ENCODE measurements at places on chromosomes 1 and 21.

DNA sequence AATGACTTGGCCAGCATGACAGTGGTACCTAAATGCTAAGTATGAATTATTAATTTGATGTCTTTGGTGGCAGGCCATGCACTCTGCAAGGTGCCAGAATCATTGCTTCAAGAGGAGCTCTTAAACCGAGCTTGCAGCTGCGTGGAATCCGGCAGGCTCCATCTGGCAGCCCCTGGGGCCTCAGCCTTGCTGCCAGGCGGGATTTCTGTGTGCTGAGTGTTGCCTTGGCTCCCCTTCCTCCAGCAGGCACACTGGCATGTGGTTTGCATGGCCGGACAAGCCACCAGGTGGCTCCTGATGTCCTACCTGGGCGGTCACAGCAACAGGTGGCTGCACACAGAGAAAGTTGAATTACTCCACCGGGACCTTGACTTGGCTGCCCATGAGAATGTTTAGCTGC is 155.4 kb downstream of the URB2 start:
- no peak for DNase-seq

GRCh38 chr1:235999259-235999925 is 65.5 kb downstream of the NID1 start:
- DNase-seq: no peak

DNA sequence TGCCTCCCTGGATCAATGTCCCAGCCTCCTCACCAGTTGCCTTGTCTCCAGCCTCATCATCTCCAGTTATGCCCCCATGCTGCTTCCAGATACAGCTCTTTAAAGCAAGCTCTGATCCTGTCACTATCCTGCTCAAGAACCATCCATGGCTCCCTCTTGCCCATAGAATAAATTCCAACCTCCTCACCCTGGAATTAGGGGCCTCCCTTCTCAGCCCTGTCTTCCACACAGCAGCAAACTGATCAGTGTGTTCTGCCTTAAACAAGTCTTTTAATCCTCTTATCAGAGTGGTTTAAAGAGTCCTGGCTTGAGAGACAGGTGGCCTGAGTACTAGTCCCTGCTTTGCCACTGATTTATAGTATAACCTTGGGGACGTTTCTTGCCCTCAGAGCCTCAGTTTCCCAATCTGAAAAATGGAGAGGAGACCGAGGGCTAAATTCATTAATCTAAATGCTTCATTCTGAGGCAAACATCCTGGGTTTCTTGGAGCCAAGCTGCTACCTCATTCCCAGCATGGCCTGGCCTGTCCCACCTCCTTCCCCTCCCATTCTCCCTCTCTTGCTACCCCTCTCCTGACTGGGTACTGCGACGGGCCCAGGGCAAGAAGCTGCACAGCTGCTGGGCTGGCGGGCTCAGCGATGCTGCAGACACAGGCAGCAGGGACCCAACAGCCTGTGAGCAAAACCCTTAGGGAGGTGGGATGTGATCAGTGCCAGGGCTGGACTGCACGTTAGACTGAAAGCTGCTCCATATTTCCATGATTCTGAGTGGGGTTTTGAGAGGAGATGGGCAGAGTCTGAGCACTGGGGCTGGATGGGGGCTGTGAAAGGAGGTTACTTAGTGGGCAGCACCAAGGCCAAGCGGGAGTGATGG is 221.4 kb downstream of the PTPRU start:
- no peak for DNase-seq

- DNase-seq: no peak
Observed at GRCh38 chr1:221164029-221164428, 284.8 kb downstream of the HLX start.

DNA sequence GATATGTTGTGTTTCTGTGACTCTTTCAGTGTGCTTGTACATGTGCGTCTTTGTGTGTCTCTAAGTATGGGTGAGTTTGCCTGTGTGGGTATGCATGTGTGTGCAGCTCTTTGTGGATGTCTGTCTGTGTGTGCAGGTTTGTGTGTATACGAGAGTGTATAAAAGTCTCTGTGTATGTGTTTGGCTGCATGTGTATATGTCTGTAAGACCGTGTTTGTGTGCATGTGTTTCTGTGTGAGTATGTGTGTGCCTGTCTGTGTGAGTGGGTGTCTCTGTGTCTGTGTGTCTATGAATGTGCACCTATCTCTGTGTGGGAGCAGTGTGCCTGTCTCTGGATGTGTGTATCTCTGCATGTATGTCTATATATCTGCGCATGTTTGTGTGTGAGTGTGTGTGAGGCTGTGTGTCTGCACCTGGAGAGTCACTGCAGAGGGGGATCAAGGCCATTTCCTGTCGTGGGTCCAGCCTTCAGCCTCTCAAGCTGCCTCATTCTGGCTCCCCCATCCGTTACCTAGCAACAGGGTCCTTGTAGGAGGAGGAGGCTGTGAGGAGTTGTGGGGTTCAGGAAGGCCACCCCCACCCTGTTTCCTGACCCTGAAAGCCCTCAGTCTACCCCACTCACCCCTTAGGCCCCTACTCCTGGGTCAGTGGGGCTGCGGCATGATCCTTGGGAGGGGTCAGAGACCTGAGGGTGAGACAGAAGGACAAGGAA is 10.4 kb downstream of the FGR start:
- no peak for DNase-seq

GRCh38 chr1:212825798-212826452 is 21.5 kb downstream of the SPATA45 start:
- DNase-seq: no peak

DNA sequence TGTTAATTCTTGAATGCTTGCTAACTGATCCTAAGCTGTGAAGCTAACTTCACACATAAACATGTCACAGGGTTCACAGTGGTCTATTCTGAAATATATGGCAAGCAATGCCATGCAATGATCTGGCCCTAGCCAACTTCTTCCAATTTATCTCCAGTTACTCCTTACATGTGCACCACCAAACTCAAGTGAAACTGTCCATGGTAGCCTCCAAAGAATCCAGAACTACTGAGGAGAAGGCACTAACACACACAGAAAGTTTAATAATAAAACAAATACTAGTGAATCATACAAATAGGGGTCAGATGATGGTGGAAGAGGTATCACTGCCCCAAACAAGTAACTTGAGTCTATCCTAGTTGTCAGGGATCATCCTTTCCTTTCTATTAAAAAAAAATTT is 172.6 kb upstream of the RAB4A start:
- DNase-seq: no peak

GRCh38 chr1:90488451-90488850 is 228.7 kb downstream of the BARHL2 start:
- DNase-seq: no peak

- no peak for DNase-seq
Observed at GRCh38 chr1:234875953-234876855, 252.4 kb downstream of the TOMM20 start.

DNA sequence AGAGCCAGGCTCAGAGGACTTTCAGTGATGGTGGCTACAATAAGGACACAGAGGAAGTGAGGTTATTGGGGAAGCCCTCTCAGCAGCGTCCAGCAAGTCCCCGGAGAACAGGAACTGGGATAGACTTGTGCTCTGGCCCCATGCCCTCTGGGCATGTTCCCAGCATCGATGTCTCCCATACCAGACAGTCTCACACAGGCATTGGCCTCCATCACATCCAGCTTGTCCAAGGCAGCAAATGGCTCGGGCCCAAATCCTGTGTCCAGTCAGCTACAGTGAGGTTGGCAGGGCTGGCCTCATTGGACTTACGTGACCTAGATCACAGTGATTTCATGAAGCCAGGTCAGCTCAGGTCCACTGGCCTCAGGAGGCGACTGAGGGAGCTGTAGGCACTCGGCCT is 19.6 kb upstream of the TMEM54 start:
- DNase-seq: no peak

DNA sequence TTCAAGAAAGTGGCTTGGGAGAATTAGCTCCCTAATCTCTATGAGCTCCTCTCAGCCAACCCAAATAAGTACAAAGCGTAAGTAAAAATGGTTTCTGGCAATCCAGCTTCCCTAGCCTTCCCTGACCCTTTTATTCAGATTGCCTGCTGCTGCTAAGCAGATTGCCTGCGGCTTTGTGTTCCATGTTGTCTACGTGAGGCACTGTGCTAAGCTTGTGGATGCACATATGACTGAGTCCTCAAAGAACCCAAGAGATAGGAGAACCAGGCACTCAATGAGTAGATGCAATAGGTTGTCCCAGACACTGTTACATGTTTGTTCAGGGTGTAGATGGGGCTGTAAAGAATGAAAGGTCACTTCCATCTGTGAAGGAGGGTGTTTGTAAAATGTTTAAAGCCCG is 6.3 kb upstream of the OSBPL9 start:
- DNase-seq: no peak

GRCh38 chr1:58774027-58774426 is 9.8 kb downstream of the JUN start:
- no peak for DNase-seq

- no peak for DNase-seq
Observed at GRCh38 chr1:65421351-65422025, 1.0 kb downstream of the LEPR start.

- no peak for DNase-seq
Observed at GRCh38 chr1:67719329-67720196, 34.6 kb downstream of the GADD45A start.

DNA sequence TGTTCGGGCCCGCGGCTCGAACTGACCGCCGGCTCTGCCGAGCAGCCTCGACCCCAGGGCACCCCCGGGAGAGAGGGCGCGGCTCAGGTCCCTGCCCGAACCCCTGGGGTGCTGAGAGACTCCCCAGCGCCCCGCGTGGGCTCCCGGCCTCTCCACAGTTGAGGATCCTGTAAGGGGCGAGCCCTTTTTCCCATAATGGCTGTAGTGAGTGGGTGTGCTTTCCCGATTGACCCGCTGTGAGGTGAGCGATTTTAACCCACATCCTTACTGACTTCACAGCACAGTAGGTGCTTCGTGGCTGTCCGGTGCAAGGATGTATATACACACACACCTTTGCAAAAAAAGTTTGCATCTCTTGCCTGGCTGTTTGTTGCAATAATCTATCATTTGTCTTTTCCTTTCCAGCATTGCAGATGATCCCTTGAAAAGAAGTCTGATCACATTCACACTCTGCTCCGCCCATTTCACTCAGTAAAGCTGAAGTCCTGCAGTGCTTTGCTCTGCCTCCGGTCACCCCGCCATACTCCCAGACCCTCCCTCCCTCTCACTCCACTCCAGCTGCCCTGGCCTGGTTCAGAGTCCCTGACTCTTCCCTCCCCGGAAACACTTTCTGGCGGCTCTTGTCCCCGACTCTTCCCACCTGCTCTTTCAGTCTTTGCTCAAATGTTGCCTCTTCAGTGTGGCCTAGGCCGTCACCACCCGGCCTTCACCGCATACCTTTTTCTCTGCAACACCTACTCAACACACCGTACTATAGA is 955 bp upstream of the UBE2G2 start:
- no peak for DNase-seq

DNA sequence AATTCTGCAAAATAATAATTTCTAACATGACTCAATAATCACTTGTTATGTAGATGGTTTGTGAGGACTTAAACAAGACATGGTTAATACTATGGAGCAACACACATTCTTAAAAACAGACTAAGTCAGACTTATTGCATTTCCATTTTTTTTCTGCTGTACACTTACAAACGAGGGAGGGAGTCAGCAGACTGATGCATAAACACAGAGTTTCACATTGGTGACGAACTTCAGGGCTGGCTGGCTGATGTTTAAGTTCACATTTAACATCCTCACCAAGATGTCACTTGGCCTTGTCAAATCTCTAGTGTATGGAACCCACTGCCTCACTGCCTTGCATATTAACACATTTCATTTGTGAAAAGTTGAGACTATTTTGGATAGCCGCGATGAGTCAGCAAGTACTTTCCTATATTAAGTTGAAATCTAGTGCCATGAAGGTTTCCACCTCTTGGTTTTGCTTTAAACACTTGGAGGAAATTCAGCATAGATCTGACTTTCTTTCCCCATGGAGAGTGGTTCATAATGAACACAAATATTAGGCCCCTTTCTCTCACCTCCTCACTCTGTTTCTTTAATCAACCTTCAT is 337.5 kb upstream of the RUNX1 start:
- no peak for DNase-seq

DNA sequence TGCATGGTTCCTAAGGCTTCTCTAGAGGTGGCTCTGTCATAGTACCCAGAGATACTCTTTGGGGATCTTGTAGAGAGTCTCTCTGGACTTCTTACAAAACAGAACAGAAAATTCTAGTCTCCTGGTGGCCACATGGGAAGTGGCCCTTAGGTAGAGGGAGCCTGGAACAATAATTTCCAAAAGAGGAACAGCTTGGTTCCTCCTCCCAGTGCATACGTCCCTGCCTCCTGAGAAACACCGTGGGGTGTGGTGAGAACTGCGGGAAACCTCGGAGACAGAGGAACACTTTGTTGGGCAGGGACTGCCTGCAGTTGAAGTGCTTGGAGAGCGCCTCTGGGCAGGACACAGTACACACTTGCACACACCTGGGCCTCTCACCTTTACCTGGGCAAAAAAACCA is 38.8 kb upstream of the EPHA8 start:
- DNase-seq: no peak

DNA sequence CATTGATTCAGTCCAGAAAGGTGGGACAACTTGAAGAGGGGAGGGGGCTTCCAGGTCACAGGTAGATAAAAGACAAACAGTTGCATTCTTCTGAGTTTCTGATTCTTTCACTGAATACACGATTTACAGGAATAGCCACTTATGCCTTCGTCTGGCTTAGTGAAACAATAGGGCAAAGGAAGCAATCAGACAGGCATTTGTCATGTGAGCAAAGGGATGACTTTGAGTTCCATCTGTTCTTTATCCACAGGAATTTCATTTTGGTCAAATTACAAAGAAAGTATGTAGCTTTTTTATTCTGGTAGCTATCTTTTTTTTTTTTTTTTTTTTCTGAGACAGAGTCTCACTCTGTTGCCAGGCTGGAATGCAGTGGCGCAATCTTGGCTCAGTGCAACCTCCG is 202.5 kb downstream of the TTLL7 start:
- no peak for DNase-seq

GRCh38 chr1:208599063-208599462 is 354.9 kb upstream of the PLXNA2 start:
- DNase-seq: no peak

GRCh38 chr1:53141487-53142055 is 867 bp downstream of the SLC1A7 start:
- DNase-seq: no peak

- no peak for DNase-seq
Observed at GRCh38 chr1:232404227-232404626, 225.7 kb downstream of the SIPA1L2 start.

DNA sequence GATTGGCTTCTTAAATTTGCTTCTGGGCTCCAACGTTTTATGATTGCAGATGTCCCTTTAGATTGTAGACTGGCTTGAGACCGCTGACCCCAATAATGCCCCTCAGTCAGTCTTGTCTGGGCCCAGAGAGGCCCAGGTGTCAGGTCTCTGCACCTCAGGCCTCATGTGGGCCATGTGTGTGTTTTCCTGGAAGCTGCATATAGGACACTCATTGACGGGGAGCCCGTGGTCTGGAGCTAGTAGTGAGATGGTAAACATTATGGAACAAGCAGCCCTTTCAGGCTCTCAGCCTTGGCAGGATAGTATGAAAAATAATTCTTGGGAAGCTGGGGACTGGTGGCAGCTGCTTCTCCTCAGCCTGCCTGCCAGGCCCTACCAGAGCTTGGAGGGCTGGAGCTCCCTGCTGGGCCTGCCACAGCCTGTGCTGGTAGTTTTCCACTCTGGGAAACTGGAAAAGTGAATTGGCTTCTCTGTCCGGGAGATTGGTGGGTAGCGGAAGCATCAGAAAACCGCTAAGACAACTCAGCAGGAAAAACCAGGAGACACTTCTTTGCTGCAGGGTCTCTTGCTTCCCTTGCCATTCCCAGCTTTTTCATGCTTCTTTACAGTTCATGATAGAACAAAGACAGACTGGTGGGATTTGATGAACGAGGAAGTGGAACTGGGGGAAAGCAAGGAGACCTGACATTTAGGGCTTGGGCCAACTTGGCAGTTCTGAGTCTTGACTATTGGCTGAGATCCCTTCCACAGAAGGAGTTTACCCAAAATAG is 57.8 kb upstream of the HSD17B7 start:
- DNase-seq: no peak
